NCI-H774 (cell line): ENCODE measurements at places on chromosomes 12 and 14.
A peak's percentile ranks its signal among the peaks of the same experiment; 100 is the strongest.

DNA sequence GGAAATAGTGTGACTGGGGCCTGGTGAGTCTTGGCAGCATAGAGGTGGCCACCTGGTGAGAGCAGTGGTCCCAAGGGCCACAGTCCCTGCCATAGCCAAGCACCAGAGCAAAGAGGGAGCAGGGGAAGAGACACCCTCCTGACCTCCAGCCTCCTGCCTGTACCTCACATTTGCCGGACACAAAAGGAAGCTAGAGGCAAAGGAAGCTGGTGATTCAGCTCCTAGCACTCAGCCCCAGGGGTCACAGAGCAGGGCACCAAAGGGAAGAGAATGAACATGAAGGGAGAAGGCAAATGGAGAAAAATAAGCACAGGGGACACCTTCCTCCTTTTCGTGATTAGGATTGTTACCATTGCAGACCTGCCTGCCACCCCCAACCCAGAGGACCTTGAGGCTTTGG lies 216.8 kb downstream of the ZFP36L1 start:
- DNase-seq, result no peak

DNA sequence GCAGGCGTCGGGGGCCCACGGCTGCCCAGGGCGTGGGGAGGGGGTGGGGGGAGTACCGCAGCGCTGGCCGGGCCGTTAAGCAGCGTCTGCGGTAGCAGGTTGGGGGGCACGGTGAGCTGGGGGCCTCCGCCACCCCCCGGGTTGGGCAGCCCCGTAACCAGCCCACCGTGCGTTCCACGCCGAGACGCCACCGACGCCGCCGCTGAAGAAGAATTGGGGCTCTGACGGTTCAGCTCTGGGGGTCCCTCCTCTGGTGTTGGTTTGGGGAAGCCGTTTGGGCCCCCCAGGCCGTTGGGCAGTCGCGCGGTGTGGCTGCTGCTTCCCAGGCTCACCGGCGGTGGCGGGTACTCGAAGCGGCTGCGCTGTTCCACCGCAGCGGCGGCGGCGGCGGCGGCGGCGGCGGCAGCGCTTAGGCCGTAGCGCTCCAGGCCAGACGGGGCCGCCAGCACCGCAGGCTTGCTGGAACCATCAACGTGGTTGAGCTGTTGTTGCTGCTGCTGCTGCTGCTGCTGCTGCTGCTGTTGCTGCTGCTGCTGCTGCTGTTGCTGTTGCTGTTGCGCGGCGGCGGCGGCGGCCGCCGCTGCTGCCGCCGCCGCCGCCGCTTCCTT lies 1.5 kb downstream of the IRF2BPL start:
- no peak for DNase-seq

DNA sequence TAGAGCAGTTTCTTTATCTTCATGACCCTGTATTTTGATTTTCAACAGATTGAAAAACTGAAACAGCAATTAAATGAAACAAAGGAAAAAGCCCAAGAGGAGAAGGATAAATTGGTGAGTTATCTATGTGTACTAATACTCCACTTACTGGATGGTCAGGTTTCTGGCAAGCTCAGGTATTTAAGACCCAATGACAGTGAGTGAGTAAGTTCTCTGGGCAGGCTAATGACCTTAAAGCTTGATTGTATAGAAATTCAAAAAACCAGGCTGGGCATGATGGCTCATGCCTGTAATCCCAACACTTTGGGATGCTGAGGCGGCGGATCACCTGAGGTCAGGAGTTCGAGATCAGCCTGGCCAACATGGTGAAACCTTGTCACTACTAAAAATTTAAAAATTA lies 10.0 kb downstream of the BBOF1 start:
- DNase-seq, result no peak

- peak; percentile 81 for DNase-seq
Observed at GRCh38 chr14:32728976-32729375, 209.7 kb upstream of the NPAS3 start.

- DNase-seq, result no peak
Observed at GRCh38 chr14:76863724-76864407, 37.7 kb downstream of the LRRC74A start.

DNA sequence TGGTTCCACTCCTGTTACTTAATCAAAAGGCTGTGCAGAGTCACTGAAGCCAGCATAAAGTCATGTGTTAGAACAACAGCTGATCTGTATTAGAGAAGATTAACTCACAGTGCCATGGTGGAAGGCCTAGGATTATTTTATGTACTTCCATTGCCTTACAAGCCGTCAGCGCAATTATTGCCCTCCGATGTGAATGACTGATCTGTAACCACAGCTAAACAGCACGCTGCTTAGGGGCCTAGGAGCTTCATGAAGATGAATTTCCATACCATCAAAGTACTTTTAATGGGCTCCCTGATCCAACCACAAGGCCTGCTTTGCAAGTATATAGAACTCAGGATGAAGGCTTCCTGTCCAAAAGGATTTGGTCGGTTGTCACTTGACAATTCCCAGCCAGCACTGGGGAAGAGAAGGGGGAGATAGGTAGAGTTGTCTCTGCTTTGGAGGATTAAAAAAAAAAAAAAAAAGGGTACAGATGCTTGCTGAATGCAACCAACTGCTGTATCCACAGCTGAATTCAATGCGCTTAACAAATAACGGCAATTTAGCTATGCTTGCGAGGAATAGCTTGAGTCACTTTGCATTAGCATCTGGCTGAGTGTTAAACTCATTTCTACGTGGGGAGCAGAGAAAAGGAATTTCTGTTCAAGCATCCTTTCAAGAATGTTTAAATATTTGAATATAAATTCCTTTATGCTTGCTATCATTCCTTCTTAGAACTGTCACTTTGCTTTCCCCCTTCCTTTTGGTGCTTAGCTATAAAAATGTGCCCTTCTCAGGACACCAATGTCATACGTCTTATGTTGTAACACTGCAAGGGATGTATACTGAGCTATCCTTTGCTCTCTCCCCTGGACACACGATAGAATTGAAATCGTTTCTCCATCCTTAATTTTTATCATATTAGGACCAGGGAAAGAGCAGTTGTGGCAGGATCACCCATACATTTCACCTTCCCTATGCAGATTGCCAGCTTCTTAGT lies 387.8 kb downstream of the SOX5 start:
- no peak for DNase-seq

GRCh38 chr14:40691066-40691465 lies 915.6 kb upstream of the LRFN5 start:
- DNase-seq, result no peak

- no peak for DNase-seq
Observed at GRCh38 chr14:61535458-61535857, 159.9 kb upstream of the HIF1A start.

- no peak for DNase-seq
Observed at GRCh38 chr14:88559852-88560251, 3.0 kb upstream of the ZC3H14 start.

GRCh38 chr12:43807386-43807785 lies 1.3 kb upstream of the TWF1 start:
- no peak for DNase-seq

DNA sequence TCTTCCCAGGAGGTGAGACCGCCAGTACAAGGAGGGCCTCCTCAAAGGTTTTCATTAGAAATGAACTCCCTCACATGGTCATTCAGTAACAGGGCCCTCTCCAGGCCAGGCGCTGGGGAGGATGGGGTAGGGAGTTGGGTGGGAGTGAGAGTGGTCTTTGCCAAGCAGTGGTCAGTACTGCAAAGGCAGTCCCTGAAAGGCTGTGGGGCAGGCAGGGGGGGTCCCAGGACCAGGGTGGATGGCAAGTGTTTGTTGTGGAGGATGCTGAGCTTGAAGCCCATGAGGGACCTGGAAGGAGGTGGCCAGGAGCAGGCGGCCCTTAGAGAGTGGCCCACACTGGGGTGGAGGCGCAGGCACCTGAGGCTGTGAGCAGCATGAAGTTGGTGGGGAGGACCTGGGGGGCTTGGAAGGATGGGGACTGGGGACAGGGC lies 26.1 kb downstream of the CEP170B start:
- DNase-seq, result no peak

DNA sequence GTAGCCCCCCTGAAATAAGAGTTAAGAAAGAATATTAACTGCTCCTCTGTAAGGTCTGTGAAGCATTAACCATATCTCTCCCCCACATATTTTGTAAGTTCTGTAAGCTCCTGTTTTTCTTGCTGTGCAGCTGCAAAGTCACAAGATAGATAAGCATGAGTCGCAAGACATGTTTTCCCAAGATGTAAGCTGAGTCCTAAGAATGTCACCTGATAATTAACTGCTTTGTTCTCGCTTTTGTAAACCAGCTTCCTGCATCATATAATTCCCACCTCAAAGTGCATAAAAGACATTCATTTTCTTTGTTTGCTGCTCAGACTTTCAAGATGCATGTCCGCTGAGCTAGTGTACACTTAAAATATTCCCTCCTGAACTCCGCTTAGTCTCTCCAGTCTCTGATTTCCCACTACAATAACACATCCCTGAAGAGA lies 27.0 kb upstream of the PHC1 start:
- no peak for DNase-seq

DNA sequence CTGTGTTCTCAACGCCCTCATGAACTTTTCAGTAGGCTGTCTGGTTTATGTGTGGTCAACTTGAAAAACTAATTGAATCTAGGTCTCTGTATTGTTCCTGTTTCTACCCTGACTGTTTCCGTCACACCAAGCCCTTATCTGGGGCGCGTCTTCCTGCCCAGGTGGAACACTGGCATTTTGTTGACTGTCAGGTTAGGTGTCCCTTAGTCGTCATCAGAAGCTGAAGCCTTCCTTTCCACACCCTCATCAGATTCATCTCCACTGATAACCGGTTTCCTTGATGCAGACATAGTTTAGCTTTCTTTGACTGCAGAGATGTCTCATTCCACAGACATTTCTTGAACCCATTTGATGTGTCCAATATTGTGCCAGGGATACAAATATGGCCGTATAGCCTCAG lies 96.5 kb downstream of the DUSP16 start:
- DNase-seq, result no peak

DNA sequence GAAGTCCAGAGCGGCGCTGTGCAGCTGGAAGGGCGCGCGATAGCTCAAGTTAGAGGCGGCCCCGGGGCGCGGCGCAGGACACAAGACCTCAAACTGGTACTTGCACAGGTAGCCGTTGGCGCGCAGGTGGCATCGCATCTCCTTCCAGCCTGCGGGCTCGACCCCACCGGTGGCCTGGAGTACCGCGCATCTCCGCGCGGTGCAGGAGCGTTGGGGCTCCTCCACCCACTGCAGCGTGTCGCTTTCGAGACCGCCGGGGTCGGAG lies 553 bp downstream of the CLEC14A start:
- DNase-seq, result no peak

- peak; percentile 41 for DNase-seq
Observed at GRCh38 chr12:15823360-15824128, 34.4 kb upstream of the EPS8 start.

DNA sequence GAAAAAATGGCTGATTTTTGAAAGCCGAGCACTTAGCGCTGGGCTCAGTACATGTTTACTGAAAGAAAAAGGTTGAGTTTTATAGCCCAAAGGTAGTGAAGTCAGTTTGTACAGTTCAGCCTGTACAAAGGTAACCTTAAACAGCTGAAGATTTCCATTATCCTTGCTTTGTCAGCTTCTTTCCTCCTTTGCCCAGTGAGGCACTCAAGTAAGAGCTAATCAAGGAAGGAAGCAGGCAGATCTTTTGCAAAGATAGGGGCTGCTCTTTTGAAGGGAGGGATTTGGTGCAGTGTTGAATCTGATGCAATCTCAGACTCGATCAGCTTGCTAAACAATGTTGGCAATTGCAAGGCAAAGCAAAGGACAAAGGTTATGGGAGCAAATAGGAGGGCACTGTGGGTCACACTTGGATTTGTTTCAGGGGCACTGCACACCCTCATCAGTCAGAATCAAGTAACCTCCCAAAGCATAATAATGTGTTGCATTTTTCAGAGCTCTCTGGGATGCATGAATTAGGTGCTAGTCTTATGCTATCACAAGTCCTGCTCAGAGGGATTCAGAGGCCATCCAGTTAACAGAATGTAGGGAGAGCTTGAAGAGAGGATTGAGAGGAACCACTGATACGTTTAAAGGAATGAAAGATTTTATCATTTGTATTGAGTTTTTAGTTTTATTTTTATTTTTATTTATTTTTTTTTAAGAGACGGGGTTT lies 44.4 kb downstream of the ANO6 start:
- DNase-seq, result no peak

DNA sequence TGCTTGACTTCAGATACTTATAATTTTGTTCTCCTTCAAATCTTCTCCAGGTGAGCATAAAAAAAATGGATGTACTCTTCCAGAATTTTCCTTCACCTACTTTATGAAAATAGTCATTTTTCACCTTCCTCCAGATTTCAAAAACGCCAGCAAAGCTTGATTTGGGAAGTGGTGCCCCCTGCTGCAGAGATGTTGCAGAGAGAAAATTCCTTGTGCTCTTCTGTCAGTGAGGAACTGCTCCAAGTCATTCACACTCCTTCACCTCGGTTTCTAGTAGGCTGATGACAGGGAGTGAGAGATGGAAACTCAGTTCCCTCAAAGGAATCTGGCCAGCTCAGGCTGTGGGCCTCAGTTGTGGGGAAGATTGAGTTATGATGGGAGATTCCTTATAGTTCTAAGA lies 24.2 kb upstream of the RNASE3 start:
- no peak for DNase-seq

- no peak for DNase-seq
Observed at GRCh38 chr14:101082436-101083384, 179.2 kb upstream of the RTL1 start.

DNA sequence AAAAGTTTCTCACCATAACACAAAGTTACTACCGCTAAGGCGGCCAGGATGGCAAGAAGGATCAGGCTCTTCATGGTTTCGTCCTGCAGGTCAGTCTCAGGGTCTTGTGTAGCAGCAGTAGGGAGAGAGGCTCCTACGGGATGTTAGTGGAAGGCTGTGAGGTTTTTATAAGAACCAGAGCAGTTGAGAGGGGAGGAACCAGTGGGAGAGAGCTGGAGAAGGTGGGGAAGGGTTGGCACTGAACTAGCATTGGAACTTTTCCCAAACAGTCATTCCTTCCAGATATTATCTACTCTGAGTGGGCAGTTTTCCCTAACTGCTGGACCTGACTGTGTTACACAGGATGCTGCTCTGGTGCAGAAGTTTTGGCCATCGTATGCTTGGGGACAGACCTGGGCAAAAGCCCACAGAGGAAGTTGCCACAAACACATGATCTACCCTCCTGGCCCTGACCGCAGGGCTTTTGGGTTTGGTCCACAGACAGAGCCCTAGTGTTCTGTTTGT lies at the start of gene MGP:
Gene MGP, minus strand, starts transcription at position 137 of the 504 bp plus-strand sequence. Its CDS starts 63 bp downstream, at position 74.
- no peak for DNase-seq

DNA sequence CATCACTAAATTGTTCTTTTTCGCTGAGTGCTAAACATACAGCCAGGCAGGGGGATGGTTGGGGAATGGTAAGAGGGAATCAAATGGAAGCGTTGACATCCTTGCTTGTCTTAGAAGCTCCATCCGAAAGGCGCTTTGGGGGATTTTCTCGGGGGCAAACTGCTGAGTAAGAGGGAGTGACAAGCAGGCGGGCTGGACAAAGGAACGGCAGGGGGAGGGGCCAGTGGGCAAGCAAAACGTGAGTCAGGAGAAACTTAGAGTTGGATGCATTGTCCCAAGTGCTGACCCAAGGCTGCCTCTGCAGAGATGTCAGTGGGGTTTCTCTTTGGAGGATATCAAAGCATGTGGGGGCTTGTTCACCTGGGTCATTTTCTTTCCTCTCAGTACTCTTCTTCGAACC lies 480.5 kb downstream of the VRK1 start:
- no peak for DNase-seq

- DNase-seq, result no peak
Observed at GRCh38 chr12:88951860-88952561, 371.7 kb upstream of the KITLG start.
